ENCODE measurements at places on chromosomes 3 and 15.

DNA sequence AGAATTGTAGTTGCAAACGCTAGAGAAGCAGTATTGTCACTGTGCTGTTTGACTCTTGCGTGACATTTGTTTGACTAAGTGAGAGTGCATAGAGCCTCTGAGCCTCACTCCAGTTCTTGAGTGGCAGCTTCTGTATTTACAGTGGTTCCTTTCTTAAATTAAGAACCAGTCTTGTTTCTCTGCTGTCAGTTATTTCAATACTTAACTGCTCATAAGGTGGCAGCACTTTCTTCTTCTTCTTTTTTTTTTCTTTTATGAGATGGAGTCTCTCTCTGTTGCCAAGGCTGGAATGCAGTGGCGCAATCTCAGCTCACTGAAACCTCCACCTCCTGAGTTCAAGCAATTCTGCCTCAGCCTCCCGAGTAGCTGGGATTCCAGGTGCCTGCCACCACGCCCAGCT lies 372.1 kb downstream of the LPP start:
- DNase-seq: no peak

DNA sequence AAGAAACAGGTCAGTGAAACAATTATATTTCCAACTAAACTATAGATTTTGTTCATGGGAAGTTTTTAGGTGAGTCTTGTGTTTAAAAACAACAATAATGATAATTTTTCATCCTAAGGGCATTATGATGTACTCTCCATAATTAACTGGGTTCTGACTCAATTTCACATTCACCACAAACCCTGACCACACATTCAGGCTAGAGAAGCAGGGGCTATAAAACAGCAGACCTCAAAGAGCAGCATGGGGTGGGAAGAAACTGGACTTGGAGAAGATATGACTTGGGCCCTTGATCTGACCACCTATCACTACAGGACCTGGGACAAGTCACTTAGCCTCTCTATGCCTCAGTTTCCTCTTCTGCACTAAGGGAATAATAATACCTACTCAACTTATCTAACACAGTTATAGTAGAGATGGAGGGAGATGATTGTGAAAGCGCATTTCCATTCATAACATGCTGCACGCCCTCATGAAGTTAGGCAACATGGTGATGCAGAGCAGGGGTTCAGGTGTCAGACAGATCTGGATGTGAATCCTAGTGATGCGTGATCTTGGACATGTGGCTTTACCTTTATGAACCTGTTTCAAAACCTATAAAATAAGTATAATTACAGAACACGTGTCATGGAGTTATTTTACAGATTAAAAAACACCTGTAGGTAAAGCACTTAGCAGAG lies 63.0 kb upstream of the ACP3 start:
- DNase-seq: no peak

- no peak for DNase-seq
Measured at GRCh38 chr3:196216089-196216564, at the start of gene SLC51A. TSS of gene SLC51A (plus strand) at chr3:196216534. CDS start at chr3:196216713, 179 bp downstream.

GRCh38 chr3:181700168-181701087 lies 11.3 kb upstream of the SOX2 start:
- DNase-seq: no peak

- DNase-seq: no peak
Measured at GRCh38 chr15:33963831-33964664, 4.2 kb upstream of the CHRM5 start.

DNA sequence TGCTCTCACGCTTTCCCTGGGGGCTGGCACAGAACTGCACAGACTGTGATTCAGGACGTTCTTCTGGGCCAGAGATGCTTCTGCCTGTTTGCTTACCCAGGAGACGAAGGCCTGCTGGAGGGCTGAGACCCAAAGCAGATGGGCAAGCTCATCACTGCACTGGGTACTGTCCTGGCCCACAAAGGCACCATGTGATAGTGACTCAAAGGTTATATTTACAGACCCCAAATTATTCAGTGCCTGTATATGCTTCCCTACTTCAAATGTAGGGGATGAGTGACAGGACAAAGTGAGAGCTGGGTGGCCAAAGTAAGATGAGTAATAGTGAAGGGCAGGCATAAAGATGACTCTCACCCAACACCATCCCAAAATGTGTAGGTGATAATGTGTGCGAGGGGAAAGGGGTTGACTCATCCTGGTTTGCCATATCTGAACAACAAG lies 127.4 kb downstream of the WDR76 start:
- DNase-seq: no peak

GRCh38 chr3:172520301-172520831 lies 2.9 kb downstream of the TNFSF10 start:
- DNase-seq: no peak

Measured in esophagus squamous epithelium (tissue), 5 donors.